ENCODE measurements at places on chromosomes 1 and 21.
A peak's percentile ranks its signal among the peaks of the same experiment; 100 is the strongest.

- no peak for DNase-seq
These were observed 1.2 kb upstream of the LUZP1 start for GRCh38 chr1:23169727-23170335.

- DNase-seq: no peak
These were observed 92.1 kb upstream of the IPO9 start for GRCh38 chr1:201736707-201737320.

- no peak for DNase-seq
These were observed 314.9 kb downstream of the MRPL39 start for GRCh38 chr21:25292396-25292795.

DNA sequence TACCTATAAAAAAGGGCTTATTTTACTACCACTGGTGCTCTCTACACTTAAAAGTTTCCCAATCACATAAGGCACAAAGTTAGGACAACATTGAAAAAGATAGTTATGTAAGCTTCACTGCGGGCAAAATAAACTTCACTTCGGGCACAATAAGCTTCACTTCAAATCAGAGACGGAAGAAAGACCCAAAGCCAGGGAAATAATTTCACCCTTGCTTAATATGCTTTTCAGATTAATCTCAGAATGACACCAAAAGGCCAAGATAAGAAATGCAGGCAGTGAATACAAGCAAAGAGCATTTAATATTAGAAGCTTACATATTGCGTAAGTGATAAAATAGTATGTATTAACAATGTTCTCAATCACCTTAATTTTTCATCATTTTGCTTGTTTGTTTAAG lies 444.2 kb downstream of the SETD4 start:
- DNase-seq: peak; percentile 24

GRCh38 chr1:39214021-39214713 lies 9.7 kb downstream of the MACF1 start:
- no peak for DNase-seq
